NCI-H1417 (cell line): ENCODE measurements at places on chromosomes 11 and 22.

DNA sequence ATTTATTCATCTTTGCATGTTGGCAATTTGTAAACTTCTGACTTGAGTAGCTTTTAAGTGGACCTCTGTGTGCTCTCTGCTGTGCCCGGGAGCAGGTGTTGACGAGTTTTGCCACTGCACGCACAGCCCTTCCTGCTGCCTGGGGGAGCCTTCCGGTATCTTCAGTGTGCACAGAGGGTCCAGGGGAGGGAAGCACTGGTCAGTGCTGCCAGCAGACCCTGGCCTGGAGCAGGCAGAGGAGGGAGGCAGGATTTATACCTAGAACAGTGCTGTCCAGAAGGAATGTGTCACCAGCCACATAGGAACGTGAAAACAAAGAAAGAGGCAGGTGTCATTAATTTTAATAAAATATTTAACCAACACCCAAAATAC is 403.6 kb downstream of the TBC1D22A start:
- no peak for DNase-seq

DNA sequence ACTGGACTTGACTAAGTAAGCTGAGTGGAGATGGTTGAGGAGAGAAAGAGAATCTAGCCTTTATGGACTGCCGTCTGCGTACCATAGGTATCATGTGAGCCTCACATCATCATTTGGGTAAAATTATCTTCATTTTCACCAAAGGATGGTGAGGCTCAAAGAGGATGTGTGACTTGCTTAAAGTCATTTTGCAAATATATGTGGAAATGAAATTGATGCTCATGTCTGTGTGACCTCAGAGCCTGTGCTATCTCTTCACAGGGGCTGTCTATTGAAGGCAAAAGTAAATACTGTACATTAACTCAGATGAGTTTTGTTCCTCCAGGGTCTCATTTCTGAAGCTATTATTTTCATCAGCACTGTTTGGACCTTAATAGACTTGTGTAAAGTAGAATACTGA is 83.3 kb upstream of the ALKBH3 start:
- no peak for DNase-seq

DNA sequence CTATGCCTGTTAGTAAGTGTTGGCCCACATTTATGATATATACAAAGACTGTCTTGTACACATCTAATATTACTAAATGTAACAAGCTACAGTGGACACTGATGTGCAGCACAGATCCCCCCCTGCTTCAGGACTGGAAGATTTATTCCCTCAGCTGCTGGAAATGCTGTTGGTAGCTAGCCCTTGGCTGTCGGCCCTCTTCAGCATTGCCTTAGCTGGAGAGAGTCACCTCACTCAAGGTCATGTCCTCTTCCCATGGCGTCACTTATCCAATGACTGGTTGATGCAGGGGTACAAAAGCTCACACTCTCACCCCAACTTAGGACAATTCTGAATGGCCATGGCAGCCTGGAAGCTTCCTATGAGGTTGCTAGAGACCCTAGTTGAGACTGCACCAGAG is 312.7 kb downstream of the SOX6 start:
- no peak for DNase-seq

GRCh38 chr11:7575841-7576725 is 62.3 kb downstream of the PPFIBP2 start:
- peak; percentile 38 for DNase-seq

GRCh38 chr11:30143098-30143705 is 87.6 kb upstream of the FSHB start:
- peak; percentile 90 for DNase-seq

GRCh38 chr11:11374358-11375148 is 21.5 kb upstream of the CSNK2A3 start:
- DNase-seq, result peak; percentile 22

DNA sequence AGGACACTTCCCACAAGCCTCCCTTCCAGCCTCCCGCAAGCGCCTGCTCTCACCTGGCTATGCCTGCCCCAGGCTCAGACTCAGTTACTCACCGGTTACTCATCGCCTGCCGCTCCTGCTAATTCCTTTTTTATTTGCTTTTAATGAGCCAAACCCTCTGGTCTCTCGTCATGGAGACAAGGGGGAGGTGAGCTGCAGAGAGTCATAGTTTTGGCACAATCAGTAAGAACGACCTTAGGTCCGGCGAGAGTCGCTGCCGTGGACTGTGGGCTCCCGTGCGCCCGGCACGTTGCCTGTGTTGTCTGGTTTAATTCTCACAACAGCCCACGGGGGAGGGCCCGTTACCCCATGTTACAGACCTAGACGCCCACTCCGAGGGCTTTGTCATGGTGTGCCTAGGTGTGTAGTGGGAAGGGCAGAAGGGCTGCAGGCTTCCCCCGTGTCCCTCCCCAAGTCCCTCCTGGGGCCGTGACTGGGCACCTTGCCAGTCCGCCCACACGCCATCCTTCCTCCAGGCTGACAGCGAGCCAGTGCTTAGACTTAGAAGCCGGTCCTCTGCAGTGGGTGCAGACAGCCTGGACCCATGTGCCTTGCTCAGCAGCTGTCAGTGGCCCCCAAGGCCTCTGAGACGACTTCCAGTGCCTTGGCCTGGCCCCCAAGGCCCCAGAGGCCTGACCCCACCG is 42.2 kb downstream of the WNT7B start:
- DNase-seq, result peak; percentile 49

- DNase-seq, result peak; percentile 37
These were observed 49.7 kb downstream of the FDX1 start for GRCh38 chr11:110479108-110480101.

DNA sequence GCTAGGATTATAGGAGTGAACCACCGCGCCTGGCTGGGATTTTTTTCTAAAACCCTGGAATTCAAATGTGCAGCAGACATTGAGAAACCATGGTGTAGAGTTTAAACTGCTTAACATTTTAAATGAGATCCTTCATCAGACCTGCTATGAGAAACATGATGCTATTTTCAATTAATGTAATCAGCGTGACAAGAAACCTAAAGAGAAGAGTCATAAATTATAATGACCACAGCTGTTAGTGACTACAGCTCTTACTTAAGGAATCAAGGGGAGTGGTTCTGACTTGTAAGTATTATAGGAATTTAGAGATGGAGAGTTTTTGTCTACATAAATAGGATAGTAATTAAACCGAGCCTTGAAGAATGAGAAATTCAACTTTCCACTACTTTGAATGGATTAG is 170.6 kb downstream of the BARX2 start:
- DNase-seq, result no peak
